Activated gamma-delta T cell (primary cell): ENCODE measurements at places on chromosomes 1 and 21.

DNA sequence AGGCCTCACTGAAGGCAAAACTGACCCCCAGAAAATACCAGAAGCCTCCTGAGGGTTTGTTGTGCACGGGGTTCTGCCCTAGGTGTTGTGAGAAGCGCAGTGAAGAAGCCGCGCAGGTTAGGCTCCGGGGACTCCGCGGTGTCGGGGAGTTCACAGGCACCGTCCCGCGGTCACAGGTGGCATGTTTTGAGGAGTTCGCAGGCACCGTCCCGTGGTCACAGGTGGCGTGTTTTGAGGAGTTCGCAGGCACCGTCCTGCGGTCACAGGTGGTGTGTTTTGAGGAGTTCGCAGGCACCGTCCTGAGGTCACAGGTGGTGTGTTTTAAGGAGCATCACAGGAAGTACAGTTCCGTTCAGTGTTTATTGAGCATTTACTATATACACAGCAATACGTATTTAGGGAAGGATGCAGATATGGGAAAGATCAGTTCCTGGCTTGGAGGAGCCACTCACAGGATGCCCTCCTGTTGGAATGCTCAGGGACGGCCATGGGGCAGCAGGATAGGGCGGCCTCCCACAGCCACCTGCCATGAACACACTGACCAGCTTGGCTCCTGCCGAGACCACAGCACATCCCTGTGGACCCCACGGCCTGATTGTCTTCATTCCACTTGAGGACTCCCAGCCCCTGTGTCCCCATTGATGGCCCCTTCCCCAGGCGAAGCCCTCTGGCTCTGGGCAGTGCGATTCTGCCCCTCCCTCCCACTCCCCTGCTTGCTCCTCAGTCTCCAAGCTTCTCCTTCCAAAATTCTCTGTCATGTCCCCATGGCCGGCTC, 86.0 kb upstream of the VAMP3 start:
- no peak for DNase-seq

DNA sequence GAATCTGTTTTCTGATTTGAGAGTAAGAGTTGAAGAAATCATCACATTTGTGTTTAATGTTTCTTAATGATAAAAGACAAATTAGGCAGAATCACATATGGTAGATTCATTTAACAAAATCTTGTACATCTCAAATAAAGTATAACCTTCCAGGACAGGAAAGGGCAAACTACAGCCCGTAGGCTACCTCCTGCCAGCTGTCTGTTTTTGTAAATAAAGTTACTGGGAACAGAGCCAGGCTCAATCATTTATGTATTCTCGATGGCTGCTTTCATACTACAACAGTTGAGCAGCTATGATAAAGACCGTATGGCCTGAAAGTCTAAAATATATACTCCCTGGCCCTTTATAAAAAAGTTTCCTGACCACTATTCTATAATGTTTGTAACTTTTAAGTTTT, 204.1 kb downstream of the COL24A1 start:
- DNase-seq, result no peak

GRCh38 chr1:15178571-15179484, 25.3 kb downstream of the TMEM51 start:
- DNase-seq, result no peak

DNA sequence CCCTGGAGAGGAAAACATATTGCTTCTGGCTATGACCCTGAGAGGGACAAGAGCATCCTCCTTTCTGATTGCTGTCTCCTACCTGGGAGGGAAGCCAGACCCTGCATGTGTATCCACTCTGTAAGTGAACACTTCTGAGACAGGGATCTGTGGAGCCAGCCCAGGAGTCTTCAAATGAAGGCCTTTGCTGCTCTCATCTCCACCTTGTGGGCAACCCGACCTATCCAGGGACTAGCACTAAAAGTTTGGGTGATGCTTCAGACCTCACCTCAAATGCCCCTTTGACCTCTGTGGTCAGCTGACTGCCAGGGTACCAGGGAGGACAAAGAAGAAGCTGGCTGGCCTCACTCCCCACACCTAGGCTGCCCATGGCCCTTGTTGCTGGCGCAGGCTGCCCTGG, 64.7 kb downstream of the KCND3 start:
- DNase-seq, result no peak

DNA sequence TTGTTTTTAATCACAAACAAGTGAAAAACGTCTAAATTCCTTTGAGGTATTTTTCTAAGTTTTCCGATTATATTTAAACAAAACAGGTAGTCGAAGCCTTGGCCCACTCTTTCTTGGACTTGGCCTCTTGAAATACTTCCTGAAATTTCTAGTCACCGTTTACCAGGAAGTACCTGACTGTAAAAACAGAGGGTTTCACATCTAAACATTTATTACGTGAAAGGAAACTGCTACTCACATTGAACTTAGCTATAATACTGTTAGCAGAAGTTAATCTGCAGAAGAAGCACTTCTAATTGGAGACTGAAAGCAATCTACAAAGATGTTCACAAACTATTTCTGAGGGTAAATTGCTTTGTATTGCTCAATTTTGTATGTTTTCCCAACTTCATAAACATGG, 526.0 kb upstream of the ADGRL4 start:
- no peak for DNase-seq

GRCh38 chr21:17491716-17492414, 21.0 kb upstream of the CXADR start:
- DNase-seq, result no peak

GRCh38 chr1:1959459-1959839, 40.4 kb upstream of the TMEM52 start:
- no peak for DNase-seq

- no peak for DNase-seq
These were observed 140.3 kb upstream of the VANGL1 start for GRCh38 chr1:115501476-115501875.

DNA sequence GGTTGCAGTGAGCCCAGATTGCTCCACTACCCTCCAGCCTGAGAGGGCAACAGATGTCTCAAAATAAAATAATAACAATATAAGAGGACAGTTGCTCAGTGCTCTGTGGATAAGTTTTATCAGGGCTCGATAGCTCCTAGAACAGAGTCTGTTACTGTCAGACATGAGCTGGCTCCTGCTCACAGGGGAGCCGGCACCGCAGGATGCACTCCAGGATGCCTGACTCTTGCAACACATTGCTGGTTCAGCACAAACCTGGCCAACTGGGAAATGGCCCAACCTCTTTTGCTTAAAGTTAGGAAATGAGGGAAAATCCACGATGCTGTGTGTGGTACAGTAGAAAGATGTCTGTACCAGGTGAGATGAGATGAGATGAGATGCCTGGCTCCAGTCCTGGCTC, 5.8 kb upstream of the CTSE start:
- DNase-seq, result no peak

DNA sequence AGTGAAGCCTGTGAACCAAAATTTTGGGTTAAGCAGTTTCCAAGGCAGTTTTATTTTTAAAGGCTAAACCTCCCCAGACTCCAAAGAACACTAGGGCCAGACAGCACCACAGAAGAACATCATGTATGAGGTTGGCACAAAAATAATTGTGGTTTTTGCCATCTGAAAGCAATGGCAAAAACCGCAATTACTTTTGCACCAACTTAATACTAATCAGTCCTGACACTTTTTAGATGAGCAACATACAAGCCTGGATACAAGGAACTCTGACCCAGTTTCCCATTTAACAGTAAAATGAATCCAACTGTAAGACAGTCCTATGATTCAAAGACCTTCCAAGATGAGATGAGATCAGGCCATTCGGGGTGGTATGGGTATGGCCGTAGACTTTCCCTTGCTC, 46.8 kb downstream of the CNIH3 start:
- no peak for DNase-seq

GRCh38 chr1:203513585-203514031, 19.7 kb downstream of the OPTC start:
- DNase-seq, result no peak

DNA sequence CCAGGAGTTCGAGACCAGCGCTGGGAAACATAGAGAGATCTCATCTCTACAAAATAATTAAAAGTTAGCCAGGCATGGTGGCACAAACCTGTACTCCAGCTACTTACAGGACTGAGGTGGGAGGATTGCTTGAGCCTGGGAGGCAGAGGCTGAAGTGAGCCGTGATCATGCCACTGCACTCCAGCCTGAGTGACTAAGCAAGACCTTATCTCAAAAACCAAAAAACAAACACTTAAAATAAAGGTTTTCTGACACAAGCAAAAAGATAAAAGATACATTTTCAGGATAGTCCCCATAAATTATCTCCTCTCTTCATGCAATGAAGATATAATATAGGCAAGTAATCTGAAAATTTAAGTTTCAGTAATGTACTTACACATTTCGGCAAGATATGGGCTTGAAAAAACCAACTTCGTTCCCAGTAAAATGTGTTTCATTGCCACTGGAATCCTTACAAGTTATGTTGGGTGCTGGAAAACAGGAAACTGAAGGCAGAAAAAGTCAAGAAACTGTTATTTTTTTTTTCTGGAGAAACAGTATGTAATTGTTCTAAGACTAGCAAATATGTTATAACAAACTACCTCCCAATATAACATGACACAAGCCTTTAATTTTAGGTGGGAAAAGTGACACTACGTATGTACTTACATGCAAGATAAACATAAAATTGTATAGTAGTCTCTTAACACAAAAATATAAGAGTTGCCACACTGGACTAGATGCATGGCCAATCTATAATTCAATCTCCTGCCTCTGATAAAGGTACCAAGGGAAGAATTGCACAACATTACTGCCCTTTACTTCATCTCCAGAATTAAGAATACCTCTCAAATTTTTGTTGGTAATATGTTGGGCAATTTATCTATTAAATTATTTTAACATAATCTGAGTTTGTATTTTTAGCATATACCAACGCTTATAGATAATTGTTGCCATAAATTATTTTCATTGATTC, 15.7 kb downstream of the TM2D1 start:
- no peak for DNase-seq

GRCh38 chr21:43972850-43973633, 39.1 kb upstream of the TRAPPC10 start:
- no peak for DNase-seq

DNA sequence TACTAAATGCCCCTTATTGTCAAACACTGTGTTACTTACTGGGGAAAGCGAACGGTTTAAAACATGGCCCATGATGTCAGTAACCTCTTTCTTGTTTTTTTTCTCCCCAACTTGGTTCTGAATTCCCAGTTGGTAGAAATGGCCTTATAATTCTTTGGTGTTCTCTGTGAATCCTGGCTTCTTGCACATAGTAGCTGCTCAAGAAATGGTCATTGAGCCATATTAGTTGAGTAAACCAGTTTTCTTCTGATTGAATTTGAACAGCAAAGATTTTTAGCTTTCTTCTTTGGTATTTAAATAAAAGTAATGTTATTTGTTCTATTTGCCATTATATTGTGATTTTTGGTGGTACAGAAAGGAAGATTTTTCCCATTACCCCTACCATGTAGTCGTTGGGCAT, 87.3 kb downstream of the NFIA start:
- no peak for DNase-seq

DNA sequence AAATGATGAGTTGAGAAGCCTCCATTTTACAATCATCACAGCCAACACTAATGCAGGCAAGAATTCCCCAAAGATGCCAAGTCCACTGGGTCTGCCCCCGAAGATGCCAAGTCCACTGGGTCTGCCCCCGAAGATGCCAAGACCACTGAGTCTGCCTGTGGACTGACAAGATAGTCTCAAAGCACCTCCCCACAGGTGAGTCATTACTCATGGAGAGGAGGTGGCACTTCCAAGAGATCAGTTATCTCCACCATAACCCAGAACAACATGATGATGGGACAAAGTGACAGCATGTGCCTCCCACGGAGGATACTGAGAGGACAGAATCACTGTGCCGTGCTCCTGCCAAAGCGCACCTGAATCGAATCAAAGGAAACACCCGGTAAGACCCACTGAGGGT, 4.8 kb downstream of the PTTG1IP start:
- no peak for DNase-seq

DNA sequence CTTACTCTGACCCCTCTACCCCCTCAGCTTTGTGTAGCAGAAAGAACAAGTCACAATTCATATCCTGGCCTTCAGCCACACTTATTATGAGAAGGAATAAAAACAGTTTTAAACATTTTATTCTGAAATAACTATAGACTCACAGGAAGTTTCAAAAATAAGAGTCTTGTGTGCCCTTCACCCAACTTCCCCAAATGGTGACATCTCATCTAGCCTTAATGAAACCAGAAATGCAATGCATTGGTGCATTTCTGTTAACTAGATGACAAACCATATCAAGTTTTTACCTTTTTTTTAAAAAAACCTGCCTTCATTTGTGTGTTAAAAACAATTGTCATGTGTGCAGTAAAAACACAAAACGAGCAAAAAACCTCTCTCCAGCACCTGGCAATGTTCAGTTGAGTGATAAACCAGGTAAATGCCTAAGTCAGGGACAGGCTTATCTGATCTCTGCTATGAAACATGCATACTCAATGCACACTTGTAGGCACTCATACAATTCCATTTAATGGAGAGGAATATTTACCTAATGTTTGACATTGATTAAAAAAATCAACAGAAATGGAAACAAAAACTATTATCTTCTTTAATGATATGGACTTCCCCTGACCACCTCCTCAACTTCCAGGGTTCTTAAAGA, 51.5 kb downstream of the SH3BGR start:
- DNase-seq, result no peak

- no peak for DNase-seq
These were observed 163.0 kb upstream of the IGSF21 start for GRCh38 chr1:17944646-17945045.

- peak; percentile 17 for DNase-seq
These were observed 89.7 kb downstream of the DMRTA2 start for GRCh38 chr1:50333595-50333974.

DNA sequence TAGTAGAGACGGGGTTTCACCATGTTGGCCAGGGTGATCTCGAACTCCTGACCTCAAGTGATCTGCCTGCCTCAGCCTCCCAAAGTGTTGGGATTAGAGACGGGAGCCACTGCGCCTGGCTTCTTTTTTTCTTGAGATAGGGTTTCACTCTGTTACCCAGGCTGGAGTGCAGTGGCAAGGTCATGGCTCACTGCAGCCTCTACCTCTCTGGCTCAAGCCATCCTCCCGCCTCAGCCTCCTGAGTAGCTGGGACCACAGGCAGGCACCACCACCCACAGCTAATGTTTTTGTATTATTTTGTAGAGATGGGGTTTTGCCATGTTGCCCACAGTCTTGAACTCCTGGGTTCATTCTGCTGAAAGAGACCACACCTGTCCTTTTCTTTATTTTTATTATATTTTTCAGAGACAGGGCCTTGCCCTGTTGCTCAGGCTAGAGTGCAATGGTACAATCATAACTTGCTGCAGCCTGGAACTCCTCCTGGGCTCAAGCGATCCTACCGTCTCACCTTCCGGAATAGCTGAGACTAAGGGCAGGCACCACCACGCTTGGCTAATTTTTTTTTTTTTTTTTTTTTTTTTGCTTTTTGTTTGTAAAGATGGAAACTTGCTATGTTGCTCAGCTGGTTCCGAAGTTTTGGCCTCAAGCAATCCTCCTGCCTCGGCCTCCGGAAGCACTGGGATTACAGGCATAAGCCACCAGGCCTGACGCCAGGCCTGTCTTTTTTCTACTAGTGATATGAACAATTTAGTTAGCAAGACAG, 3.1 kb downstream of the LMNA start:
- no peak for DNase-seq

- DNase-seq, result no peak
These were observed 17.1 kb downstream of the ATP6V1G3 start for GRCh38 chr1:198523182-198523950.

GRCh38 chr1:48205522-48205921, 17.0 kb upstream of the SLC5A9 start:
- no peak for DNase-seq

GRCh38 chr1:11990303-11991032, 10.2 kb downstream of the MFN2 start:
- DNase-seq, result no peak

GRCh38 chr1:83919872-83920271, 79.1 kb downstream of the TTLL7 start:
- DNase-seq, result no peak
